ENCODE measurements at places on chromosomes 1 and 21. TPM values are rescaled to one million over a fixed set of nuclear protein-coding genes. Genes with fewer than 3 reads are reported as not detected.

NUDT4B gene
- 5.3 TPM for polyA plus RNA-seq

CORT gene
- 0.22 TPM for polyA plus RNA-seq

KCNK2 gene
- not detected for polyA plus RNA-seq

C1orf50 gene
- 3.2 TPM for polyA plus RNA-seq

RPTN gene
- polyA plus RNA-seq, result not detected

SLFNL1 gene
- polyA plus RNA-seq, result 0.12 TPM

CFAP141 gene
- polyA plus RNA-seq, result not detected

IFI44L gene
- 5.2 TPM for polyA plus RNA-seq

TEDDM1 gene
- not detected for polyA plus RNA-seq

SELP gene
- polyA plus RNA-seq, result 0.76 TPM

PTGFRN gene
- 0.09 TPM for polyA plus RNA-seq
